ENCODE measurements at places on chromosomes 1 and 21.

DNA sequence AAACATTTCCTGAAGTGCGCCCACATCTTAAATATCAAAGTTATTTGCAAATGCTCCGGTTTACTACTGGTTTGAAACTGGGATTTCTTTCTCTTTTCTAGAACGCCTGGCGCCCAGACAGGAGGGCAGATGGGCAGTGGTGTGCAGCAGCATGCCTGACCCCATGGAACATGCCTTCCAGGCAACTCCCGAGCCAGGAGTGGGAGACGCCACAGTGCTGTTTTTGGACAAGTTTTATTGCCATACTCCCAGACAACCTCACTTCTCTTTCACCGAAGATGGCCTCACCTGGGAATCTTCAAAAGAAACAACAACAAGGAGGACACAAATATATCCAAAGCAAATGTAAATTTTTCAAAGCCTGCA lies 21.5 kb downstream of the UBE2G2 start:
- no peak for DNase-seq

DNA sequence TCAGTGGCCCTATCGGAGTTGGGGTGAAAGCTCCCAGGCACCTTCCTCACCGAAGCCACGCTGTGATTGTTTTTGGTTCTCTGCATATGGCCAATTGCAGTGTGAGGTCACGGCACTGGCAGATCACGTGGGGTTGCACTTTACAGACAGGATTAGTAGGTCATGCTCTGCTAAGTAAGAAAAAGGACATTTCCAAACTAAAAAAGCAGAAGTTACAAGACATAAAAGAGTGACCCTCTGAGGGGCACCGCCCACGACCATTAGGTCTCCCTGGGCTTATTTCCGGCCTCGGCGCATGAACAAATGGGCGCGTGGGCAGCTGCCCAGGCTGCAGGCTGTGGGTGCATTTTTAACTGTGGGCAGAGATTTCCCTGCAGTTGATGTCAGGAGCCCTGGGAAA lies 2.0 kb downstream of the CAPN9 start:
- no peak for DNase-seq

DNA sequence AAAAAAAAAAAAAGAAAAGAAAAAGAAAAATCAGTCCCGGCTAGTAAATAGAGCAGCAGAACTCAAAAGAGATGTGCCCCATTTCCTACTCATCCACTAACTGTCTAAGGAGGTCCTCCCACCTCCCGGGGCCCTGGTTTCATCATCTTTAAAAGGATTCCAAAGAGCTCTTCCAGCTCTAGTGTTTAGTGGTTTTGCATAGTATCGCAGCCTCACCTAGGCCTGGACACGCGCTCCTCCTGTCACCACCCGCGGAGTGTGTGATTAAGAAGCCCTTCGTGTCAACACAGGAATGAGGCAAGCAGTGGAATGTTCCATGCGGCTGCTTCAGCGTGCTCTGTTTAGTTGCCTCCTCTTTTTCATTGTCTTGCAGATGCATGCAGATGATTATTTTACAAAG lies 49.0 kb downstream of the LBR start:
- no peak for DNase-seq

- no peak for DNase-seq
Observed at GRCh38 chr1:237610157-237610556, 280.6 kb downstream of the ZP4 start.

DNA sequence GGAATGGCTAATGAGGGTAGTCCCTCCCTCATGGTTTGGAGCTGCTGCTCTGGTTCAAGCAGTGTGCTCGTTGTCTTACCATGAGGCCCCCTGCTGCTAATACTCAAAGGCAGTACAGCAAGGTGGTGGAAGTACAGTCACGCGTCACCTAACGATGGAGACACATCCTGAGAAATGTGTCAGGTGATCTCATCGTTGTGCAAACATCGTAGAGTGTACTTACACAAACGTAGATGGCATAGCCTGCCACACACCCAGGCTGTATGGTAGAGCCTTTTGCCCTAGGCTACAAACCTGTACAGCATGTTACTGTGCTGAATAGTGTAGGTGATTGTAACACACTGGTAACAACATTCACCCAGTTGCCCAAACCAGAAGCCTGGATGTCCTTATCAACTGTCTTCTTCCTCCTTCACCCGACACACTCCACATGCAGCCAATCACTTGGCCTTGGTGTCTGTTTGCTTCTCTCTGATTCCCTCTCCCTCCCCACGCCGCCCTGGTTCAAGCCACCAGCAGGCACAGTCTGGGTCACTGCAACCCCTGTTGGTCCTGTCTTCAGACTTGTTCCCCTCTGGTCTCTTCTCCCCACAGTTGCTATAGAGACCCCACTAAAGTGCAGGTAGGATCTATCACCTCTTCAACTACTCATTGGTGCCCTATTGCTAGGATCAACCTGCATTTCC lies 6.0 kb upstream of the KCNA2 start:
- no peak for DNase-seq

DNA sequence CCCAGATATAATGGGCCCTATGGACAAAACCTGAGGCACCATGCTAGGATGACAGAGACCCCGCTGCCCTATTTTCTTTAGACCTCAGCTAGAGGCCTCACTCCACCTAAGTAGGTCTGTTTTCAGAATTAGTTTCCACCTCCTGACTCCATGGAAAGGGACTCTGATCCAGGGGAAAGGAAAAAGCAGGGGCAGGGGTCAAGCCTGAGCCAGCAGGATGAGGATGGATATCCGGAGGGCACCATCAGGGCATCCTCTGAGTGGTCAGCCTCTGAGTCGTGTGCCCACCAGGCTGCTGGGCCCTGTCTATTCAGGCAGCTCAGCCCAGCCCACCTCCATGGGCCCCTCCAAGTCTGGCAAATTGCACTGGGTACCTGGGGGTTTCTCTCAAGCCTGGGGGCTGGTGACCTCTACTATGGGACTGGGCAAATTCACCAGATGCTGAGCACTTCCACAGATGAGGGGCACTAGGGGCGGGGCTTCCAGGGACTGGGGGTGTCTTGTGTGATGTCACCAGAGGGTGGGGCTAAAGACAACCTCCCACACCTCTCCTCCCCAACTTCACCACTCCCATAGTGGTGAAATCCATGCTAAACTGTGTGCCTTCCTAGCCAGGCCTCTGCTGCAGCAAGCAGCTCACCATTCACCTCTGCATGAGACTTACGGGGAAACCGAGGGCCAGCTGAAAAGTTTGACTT lies 5.5 kb downstream of the PAQR7 start:
- DNase-seq, result no peak

DNA sequence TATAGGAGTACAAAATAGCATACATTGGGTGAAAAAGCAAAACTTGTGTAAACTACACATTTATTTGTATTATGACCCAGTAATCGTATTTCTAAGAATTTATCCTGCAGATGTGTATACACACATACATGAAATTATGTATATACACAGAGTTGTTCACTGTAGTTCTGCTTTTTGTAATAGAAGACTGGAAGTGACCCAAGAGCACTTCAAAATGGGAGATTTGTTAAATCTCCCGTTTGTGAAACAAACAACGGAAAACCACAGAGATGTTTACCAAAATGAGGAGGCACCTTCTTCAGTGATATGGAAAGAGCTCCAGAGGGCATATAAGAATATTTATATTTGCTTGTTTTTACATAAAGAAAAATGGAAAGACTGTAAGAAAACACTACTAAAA lies 18.0 kb upstream of the MNDA start:
- no peak for DNase-seq

DNA sequence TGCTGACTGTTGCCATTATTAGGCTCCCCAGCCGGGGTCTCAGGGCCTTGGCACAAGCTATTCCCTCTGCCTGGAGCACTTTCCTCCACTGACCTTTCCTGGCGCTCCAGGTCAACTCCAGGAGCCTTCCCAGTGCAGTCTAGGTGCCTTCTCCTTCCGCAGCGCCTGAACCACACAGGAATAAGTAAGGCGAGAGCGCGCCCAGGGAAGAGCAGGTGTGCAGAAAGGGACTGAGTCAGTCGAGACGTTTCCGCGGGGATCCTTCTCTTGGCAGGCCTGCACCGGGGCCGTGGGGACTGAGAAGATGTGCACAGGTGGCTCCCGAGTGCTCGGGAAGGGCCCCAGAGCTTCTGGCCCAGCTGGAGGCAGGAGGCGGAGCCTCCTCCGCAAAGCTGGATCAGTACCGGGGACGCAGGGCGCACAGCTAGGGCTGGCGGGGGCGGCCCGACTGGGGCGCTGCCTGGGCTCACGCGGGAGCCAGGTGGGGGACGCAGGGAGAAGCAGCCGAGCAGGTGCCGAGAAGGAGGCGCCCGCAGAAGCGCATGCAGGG lies 765 bp upstream of the BMP8A start:
- DNase-seq, result no peak

DNA sequence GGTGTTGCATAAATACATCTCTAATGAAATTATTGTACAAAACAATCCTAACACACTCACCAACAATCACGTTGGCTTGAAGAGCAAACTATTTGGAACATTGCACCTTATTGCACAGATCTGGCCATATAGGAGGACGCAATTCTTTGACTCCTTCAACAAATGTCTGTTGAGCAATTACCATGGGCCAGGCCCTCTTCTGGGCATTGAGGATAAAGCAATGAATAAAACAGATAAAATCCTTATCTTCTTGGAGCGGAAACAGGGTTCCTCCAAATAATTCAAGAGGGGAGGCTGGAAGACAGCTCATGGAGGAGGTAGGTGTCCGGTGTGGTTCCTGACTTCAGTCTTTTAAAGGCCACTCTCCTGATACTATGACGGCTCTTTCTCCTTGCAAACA lies 43.3 kb downstream of the PAX7 start:
- DNase-seq, result no peak

DNA sequence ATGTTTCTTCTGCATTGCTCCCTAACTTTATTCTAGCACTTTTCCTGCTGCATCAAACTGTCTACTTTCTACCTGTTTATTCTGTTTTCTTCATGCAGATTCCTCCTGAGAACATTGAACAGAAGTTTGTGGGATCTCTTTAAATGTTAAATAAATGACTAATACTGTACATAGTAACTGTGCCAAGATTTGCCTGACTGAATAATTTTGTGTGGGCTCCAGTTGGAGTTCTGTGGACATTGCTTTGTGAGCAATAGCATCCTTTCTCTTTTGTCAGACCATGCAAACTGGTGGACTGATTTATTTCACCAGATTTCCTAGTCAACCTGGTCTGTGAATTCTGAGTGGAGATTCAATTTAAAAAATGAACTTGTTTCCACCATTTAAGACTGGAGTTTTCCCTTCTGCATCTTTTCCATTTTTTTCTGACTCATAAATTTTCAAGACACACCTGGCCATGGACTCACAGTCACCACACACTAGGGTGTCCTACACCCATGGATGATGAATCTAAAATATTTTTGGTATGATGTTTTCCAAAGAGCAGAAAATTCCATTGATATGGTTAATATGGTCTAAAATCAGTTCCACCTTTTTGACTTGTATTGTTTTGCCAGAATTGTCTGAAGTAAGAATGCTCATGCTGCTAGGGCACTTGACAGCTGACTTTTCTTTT lies 140.7 kb upstream of the SPAG17 start:
- DNase-seq, result no peak

DNA sequence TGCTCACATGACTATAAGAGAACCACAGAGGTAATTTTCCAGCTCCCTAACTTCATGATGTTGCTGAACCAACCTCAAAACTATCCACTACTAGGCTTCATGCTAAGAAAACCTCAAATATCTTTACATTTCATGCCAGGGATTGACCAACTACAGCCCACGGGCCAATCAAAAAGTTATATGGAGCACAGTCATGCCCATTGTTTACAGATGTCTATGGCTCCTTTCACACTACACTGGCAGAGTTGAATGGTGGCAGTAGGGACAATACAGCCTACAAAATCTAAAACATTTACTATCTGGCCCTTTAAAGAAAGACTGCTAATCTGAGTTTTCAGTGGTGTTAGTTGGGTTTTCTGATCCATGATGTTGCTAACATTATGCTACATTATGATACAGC lies 154.8 kb downstream of the TM2D1 start:
- DNase-seq, result no peak

DNA sequence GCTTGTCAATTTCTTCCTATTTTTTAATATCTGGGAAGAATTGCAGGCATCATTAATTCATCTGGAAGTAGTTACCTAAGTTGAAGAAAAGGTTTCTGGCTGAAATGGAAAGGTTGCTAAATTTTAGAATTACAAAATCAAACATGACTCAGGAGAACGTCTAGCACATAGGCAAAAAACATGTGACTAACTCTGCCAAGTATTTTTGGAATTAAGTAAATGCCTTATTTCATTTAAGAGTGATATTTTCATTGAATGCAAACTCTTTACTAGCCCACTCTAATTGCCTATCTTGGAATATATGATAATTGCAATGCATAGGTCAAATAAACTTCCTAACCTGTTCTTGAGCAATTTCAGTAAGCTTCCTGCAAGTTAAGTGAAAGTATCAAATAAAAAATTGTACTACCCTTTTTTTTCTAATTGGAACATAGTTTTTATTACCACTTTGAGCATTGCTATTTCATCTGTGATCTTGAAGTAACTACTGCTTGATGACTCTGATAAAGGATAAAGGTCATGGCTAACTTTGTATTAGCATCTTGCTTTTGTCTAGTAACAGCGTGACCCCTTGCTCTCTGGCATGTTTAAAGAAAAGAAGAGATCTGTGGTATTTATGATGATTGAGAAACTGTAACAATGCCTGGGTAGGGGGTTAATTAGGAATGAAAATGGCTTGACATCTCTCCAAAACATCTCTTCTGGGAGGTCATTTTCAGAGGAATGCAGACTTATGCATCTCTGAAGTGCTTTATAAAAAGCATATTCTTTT lies 208.3 kb upstream of the NCAM2 start:
- DNase-seq, result no peak

- DNase-seq, result no peak
Observed at GRCh38 chr1:5826601-5827000, 165.6 kb downstream of the NPHP4 start.

DNA sequence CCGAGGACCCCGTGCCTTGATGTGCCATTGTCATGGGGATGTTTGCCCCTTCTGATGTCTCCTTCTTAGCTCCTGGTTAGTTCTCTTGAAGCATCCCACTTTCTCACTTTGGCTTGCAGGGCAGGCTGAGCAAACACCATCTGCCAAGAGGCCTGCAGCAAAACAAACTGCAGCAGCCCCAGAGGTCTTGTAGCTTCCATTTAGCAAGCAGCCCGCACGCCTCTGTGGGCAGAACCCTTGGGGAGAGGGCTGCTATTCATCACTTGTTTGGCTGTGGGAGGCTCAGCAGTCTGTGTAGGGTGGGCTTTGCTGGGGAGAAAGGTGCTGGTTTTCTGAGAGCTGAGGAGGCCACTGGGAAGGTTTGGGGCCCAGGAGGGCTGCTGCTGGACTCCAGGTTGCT lies 56.7 kb downstream of the KCNC4 start:
- DNase-seq, result no peak

- DNase-seq, result no peak
Observed at GRCh38 chr1:93358293-93358692, 12.6 kb downstream of the DR1 start.

DNA sequence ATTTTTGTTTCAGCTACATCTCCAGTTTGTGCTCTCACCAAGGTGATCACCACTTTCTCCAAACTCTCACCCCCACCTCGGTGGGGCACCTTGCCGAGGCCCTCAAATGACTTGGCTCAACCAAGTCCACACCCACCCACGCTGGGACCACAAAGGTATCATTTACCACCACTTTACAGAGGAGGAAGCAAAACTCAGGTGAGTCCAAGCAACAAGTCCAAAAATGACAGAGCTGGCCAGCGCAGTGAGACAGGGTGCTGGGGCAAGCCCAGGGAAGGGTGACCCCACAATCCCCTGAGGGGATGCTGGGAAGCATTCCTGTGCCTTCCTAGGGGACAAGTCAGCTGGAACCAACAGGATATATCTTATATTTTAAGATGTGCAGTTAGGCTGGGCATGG lies 24.7 kb downstream of the SSBP3 start:
- no peak for DNase-seq

GRCh38 chr1:89556726-89557444 lies 32.3 kb downstream of the LRRC8B start:
- DNase-seq, result no peak

GRCh38 chr1:209510063-209510462 lies 73.5 kb upstream of the CAMK1G start:
- no peak for DNase-seq

All from femur (tissue), 1 donor.